NCI-H2081 (cell line): ENCODE measurements at places on chromosomes 13 and 19.

GRCh38 chr13:51559946-51560735, 24.1 kb upstream of the WDFY2 start:
- no peak for DNase-seq

DNA sequence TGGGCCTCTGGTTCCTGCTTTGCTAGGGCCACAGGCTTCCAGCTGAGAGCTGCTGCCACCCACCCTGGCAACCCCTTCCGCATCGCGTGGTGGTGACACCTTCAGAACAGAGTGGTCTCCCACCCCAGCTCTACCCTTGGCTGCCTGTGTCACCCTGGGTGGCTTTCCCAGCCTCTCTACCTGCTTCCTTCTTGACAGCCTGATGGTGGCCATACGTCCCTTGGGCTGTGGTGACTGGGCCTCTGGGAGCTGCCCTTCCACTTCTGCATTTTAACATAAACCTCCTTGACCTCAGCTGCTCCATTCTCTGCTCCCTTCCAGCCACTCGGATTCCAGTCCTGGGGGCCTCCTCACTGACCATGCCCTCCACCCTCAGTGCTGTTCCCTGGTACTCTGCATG, 17.0 kb downstream of the PAK4 start:
- DNase-seq = no peak

- DNase-seq = no peak
Observed at GRCh38 chr13:94309997-94310855, 169.3 kb downstream of the DCT start.

DNA sequence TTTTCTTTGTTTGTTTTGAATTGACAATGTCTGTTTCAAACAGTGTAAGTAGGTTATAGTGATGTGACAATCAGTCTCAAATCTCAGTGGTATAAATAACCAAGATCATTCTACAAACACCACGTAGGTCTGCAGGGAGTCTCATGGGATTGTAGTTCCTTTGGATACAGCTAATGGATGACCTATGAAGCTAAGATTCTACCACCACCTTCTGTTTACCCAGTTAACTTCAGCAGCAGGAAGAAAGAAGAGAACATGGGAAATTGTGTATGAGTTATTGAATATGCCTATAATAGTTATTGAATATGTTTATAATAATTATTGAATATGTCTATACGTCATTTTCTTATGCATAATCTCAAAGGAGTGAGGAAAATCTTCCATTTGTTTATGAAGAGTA, 63.9 kb upstream of the SLITRK5 start:
- DNase-seq = no peak

GRCh38 chr19:49186108-49186507, 28.5 kb downstream of the TRPM4 start:
- DNase-seq = no peak

GRCh38 chr13:46097015-46097414, 7.8 kb downstream of the CPB2 start:
- DNase-seq = no peak

GRCh38 chr13:45658586-45659235, 43.2 kb upstream of the ERICH6B start:
- DNase-seq = no peak

- no peak for DNase-seq
Observed at GRCh38 chr13:28451482-28452217, 43.3 kb downstream of the FLT1 start.

- DNase-seq = no peak
Observed at GRCh38 chr19:41698746-41699230, 9.6 kb upstream of the CEACAM5 start.

- DNase-seq = peak; percentile 20
Observed at GRCh38 chr13:24834902-24835510, 71.0 kb downstream of the RNF17 start.

DNA sequence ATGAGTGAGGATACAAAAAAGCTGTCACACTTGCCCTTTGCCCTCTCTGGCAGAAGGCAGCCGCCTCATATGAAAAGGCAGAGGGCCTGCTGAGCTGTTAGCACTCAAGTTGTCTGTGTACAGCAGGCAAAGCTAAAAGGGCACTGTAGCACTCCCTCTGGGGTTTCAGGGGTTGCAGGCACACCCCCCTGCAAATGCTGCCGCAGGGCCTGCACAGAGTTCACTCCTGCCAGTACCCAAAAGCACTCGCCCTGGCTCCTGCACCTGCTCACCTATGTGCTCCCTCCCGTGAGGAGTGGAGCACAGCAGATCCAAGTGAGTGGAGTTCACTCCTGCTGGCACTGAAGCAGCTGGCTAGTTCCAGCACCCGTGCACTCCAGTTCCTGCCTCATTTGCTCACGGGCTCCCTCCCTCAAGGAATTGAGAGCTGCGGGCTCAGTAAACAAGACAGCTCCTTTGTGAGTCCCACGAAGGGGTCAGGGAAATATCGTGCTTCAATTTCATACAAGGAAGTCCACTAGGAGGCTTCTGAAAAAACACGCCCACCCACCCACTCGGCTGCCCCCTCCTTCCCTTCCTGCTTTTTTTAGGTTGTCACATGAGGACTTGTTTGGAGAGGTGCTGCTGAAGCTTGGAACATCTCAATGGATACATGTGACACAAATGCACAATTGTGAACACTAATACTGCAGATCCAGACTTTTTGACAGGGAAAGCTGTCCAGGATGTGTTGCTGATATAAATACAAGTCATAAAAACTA, 9.9 kb upstream of the RCBTB2 start:
- DNase-seq = peak; percentile 3

DNA sequence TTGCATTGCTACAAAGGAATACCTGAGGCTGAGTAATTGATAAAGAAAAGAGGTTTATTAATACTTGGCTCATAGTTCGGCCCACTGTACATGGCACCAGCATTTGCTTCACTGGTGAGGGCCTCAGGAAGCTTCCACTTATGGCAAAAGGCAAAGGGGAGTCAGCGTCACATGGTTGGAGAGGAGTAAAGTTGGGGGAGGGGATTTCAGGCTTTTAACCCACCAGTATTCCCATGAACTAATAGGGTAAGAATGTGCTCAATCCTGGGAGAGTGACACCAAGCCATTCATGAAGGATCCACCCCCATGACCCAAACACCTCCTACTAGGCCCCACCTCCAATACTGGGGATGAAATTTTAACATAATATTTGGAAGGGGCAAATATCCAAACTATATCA, 82.5 kb upstream of the MYCBP2 start:
- no peak for DNase-seq

- DNase-seq = no peak
Observed at GRCh38 chr13:28716511-28716910, 2.3 kb downstream of the SLC46A3 start.

DNA sequence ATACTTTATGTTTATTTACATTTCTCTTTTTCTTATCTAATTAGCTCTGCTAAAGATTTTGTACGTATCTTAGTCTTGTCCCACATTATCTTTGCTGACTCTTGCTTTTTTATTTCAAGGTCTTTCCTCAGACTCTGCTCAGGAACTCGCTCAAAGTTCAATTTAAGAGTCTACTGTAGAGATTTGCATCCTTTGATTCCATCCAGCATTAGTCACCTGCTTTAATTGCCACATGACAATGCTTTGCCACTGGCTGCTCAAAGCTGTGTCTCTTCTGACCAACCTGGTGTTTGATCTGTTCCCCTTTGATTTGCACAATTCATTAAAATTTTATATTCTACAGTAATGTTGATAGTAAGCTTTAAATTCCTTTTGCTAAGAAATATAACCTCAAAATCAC, 157.9 kb upstream of the FREM2 start:
- no peak for DNase-seq

- DNase-seq = no peak
Observed at GRCh38 chr19:411723-412355, 2.9 kb upstream of the C2CD4C start.

- no peak for DNase-seq
Observed at GRCh38 chr19:19115954-19116353, 22.3 kb downstream of the TMEM161A start.

DNA sequence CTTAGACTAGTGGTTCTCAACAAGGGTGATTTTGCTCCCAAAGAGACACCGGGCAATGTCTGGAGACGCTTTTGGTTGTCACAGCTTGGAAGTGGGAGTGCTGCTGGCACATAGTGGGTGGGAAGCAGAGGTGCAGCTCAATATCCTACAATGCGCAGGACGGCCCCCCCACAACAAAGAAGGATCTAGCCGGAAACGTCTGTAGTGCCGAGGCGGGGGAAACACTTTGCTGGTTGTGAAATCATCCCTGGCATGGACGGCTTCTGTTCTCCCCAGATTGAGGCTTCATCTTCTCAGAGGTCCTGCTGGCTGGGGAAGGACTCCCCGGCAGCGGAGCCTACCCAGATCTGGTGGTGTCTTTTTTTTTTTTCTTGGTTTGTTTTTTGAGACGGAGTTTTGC, 13.4 kb upstream of the SYT5 start:
- no peak for DNase-seq

- DNase-seq = no peak
Observed at GRCh38 chr19:47896773-47897172, 10.7 kb upstream of the SULT2A1 start.

- DNase-seq = no peak
Observed at GRCh38 chr19:49749055-49749716, 13.9 kb downstream of the TSKS start.

GRCh38 chr13:33918199-33918932, 100.4 kb downstream of the RFC3 start:
- DNase-seq = no peak

DNA sequence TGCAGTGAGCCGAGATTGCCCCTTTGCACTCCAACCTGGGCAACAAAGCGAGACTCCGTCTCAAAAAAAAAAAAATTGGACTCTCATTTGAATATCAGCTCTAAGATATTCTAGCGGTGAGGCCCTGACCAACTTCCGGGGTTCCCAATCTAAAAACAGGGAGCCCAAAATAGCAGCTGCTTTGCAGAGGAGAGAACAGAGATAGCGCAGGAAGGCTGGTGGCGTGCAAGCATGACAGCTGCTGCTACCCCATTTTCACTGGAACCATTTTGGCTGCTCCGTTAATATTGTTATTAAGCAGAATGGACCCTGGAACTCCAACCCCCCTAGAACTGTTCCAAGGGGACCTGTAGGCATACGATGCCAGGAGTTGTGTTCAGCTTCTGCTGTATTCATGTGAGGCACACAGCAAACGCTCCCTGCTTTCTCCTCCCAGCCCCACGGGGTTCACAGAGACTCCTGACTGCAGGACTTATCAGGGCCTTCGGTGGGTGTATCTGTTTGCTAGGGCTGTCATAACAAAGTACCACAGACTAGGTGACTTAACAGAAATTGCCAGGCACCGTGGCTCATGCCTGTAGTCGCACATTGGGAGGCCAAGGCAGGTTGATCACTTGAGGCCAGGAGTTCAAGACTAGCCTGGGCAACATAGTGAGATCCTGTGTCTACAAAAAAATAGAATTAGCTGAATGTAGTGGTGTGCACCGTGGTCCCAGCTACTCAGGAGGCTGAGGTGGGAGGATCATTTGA, 11.5 kb downstream of the STXBP2 start:
- DNase-seq = no peak

DNA sequence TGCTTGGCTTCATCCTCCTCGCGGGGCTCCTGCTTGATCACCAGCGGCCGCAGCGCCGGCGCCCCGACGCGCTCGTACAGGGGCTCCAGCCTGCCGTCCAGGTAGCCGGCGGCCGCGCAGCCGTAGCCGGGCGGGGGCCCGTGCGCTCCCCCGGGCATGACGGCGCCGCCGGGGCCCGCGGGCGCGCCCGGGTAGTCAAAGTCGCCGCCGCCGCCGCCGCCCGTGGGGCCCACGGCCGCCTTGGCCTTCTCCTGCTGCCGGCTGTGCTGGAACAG, 497 bp downstream of the CEBPA start:
- DNase-seq = no peak

GRCh38 chr19:7862413-7862951, 11.7 kb downstream of the PRR36 start:
- no peak for DNase-seq

GRCh38 chr13:21825186-21825585, 154.3 kb downstream of the FGF9 start:
- DNase-seq = no peak

GRCh38 chr13:43026262-43026661, 2.9 kb downstream of the DNAJC15 start:
- no peak for DNase-seq

- DNase-seq = no peak
Observed at GRCh38 chr13:110000534-110001345, 214.4 kb upstream of the IRS2 start.

- DNase-seq = no peak
Observed at GRCh38 chr13:43353631-43354030, 330.2 kb downstream of the DNAJC15 start.

- DNase-seq = no peak
Observed at GRCh38 chr19:18960370-18960769, 19.4 kb upstream of the HOMER3 start.

GRCh38 chr13:112690283-112690929, 568 bp downstream of the ATP11A start:
- DNase-seq = no peak

DNA sequence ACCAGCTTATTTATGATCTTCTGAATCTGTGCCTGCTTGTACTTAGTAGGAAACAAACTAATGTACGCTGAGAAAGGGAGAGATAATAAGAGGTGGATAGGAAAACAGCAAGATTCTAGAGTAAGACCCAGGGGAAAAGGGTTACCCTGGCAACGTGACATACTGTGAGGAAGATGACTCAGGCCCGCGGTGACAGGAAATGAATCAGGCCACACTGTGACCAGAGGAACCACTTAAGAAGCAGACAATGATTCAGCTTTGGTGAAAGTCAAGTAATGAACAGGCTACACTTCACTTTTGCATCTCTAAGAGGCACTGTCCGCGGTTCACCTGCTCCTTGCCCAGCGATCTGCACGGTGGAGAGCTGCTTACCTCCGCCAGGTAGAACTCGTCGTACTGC, 158.2 kb downstream of the NALCN start:
- DNase-seq = no peak

- DNase-seq = no peak
Observed at GRCh38 chr13:75910591-75910990, 274.5 kb downstream of the LMO7 start.

GRCh38 chr19:32406161-32407003, 812 bp downstream of the DPY19L3 start:
- no peak for DNase-seq

DNA sequence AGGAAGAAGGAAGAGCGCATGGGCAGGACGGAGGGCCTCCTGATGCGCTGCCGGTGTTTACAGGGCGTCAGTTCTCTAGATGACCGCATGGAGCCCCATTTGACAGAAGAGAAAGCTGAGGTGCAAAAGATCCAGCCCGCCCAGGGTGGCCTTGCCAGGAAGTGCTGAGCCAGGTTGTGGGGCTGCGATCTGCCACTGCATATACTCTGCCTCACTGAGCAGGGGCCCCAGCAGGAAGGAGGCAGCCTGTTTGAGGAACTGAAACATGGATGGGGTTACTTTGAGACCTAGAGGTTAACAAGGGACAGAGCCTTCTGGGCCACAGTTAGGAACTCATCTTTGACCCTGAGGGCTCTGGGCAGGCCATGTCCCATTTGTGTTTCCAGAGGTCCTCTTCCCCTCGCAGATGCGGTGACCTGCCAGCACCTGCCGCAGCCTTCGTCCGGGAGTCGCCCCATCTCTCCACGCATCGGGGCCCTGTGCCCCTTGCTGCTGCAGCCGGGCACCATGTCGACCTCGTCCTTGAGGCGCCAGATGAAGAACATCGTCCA, 3.2 kb downstream of the EPN1 start:
- no peak for DNase-seq

- DNase-seq = no peak
Observed at GRCh38 chr13:109180905-109181425, 551.6 kb downstream of the MYO16 start.

- DNase-seq = no peak
Observed at GRCh38 chr13:31970231-31970930, 61.2 kb upstream of the FRY start.

- DNase-seq = no peak
Observed at GRCh38 chr13:75073786-75074185, 408.2 kb downstream of the TBC1D4 start.

- no peak for DNase-seq
Observed at GRCh38 chr19:57642396-57643046, 9.6 kb downstream of the ZNF211 start.
